ENCODE measurements at places on chromosomes 7 and 10.

- DNase-seq = no peak
These were observed 47.7 kb downstream of the KIAA1217 start for GRCh38 chr10:24256619-24257107.

DNA sequence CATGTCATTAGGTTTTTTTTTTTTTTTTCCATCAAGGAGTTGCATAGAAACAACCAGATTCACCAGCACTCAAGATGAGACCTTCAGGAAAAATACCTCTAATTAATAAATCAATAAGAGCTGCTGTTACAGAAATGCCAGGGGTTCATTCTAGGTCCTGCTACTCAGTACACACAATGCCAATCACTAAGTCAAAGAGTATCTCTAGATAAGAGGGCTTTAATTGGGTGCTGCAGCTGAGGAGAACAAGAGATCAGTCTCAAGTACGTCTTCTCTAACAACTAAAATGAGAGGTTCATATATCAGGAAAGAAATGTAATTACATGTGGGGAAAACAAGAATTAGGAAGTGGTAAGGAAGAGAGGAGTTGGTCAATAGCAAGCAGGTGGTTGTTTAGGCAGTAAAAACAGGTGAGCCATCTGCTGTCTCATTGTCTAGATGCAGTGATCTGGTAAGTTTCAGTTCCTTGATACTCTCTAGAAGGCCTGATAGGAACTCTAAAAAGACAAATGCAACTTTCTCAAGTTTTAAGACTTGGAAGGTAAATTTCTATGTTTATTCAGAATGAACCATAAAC is 272.9 kb upstream of the ZWINT start:
- peak; percentile 5 for DNase-seq

- no peak for DNase-seq
These were observed 57.6 kb downstream of the TSPAN15 start for GRCh38 chr10:69508738-69509340.

DNA sequence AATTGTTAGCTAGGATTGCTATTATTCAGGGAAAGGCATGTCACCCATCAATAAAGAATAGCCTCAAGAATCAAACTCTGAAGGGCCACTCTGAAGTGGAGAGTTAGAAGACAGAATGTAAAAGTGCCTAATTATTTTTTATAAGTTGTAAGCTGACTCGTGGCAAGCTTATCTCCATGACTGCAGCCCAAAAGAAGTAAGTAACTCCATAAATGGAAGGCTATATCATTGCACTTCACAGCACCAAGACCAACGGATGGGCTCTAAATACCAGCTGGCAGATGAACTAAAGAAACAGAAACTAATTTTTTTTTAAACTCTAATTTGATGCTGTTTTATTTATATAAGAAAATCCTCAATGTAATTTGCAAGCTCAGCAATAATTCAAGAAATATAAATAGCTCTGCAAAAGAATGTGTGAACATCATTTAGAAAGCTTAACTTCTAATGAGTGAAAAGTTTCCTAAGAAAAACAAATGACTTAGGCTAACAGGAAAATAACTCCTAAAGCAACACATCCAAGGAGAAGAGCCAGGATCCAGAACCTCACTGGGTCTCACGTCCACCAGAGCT is 165.5 kb downstream of the SNX13 start:
- DNase-seq = no peak

DNA sequence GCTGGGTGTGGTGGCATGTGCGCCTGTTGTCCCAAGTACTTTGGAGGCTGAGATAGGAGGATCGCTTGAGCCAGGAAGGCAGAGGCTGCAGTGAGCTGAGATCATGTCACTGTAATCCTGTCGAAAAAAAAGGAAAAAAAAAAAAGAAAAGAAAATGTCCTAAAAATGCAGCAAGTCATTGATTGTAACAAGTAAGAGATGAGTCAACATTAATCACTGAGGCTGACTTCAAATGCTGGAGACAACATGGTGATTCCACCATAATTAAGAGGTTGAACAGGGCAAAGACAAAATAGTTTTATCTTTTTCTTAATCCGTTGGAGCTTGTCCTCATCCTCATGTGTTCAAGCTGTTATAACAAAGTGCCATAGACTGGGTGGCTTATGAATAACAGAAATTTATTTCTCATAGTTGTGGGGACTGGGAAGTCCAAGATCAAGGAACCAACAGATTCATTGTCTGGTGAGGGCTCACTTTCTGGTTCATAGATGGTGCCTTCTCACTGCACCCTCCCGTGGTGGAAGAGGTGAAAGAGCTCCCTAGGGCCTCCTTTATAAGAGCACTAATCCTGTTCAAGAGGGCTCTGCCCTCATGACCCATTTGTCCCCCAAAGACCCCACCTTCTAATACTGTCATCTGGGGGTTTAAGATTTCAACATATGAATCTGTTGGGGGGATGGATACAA is 60.3 kb downstream of the TBXAS1 start:
- DNase-seq = no peak

DNA sequence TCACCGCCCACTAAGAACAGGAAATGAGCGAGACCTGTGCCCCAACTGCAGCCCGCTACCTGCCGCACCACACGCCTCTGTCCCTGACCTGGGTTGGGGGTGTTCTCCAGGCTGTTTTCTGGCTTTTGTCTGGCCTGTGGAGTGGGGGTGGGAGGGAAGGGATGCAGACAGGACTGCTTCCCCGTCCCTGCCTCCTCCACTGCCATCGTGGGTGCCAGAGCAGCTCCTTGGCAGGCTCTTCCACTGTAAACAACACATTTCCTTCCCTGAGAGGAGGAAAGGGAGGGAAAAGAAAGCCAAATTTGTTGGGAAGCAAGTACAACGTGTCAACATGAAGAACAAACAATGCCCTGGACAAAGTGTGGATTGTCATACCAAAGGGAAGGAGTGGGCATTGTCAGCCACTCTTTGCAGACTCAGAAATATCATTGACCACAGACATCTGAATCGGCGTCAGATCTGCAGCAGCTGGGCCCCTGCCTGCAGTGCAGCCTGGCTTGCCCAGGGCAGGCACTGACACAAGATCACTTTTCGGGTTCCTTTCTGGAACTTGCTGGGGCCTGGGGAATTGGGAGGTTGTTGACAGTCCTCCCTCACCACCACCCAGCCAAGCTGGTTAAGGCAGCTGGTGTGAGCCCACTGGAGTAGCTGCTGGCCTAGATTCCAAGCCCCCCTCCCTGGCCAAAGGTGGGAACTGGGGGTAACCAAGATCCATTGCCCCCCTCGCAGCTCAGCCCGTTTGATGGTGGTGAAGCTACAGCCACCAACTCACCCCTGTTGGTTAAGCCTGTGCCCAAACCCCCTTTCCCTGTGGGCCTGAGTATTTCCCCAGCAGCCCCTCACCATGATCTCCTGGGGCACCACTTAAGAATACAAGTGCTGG is 22.6 kb upstream of the TRIM8 start:
- DNase-seq = no peak

GRCh38 chr10:63375458-63375857 is 90.3 kb downstream of the JMJD1C start:
- DNase-seq = no peak

DNA sequence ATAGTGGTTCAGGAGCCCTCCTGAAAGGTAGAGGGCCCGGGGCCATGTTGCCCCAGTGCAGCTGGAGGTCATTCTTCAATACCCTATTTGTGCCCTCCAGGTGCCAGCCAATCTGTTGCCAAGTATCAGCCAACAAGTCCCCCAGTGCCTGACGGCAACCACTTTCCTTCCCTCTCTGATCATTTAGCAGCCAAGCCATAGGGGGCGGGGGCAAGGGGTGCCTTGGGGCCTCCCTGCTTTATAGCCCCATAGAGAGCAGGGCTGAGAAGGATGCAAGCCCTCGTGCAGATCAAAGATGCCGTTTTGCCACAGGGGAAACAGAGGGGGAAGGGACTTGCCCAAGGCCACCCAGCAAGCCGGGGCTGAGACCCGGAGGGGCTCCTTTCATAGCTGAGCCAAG is 149.0 kb upstream of the CHST15 start:
- no peak for DNase-seq

DNA sequence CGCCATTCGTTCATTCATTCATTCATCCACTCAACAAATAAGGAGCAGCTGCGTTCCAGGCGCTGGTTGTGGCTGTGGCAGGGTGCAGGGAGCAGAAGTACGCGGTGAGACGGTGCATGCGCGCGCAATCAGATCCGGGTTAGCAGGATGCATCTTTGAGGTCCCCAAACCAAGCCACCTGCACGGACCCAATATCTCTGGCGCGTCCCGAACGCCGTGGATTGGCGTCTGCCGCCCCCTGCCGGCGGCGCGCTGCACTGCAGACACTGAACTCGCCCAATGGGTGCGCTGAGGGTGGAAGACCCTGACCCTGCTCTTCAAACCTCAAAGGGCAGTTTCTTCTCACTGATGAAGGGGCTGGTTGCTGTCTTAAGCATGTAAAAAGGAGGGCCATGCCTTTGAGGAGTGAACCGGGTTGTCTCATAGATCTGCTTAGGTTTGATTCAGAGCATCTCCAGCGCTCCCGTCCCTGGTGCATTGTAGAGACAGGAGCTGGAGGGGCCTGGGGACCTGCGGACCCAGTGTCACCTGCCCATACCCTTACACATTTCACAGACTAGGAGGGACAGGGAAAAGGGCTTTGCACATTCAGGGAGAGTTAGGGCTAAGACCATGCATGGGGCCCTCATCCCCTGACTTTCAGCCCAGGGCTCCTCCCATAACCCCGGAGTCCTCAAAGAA is 102.5 kb downstream of the RAMP3 start:
- DNase-seq = peak; percentile 4

- DNase-seq = peak; percentile 62
These were observed 8.2 kb upstream of the EFCAB10 start for GRCh38 chr7:105589356-105590077.

GRCh38 chr7:110813986-110814385 is 276.9 kb upstream of the LRRN3 start:
- DNase-seq = no peak

- no peak for DNase-seq
These were observed 4.7 kb downstream of the GLI3 start for GRCh38 chr7:42232275-42232674.

- no peak for DNase-seq
These were observed 30.9 kb upstream of the ITGB8 start for GRCh38 chr7:20299647-20300312.

- no peak for DNase-seq
These were observed 50.1 kb upstream of the DRGX start for GRCh38 chr10:49446031-49446430.

DNA sequence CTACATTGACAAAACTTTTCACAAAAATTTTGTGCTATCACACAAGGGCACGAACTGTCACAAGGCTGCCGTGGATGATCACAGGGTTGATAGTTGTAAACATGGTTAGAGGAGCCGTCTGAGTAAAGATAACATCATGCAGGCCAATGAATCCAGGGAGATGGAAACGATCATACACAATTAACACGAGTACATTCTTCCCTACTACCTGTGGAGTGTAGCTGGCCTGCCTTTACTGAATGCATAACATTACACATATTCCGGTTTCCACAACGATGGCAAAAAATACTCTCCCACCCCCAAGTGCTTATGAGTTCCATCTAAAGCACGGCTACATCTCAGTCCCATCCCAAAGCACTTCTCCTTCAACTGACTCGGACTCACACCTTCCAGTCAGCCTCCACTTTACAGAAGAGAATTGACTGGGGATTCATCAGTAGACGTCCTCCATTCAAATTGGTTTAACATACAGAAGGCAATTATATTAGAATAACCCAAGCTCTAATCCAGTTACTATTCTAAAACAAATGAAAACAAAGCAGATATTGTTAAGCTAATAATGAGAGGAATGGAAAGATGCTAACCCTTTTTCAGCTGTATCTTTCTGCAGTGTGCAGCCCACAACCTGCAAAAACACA is 69.0 kb downstream of the EZH2 start:
- no peak for DNase-seq

- DNase-seq = no peak
These were observed 2.6 kb upstream of the SEC31B start for GRCh38 chr10:100522107-100522801.

DNA sequence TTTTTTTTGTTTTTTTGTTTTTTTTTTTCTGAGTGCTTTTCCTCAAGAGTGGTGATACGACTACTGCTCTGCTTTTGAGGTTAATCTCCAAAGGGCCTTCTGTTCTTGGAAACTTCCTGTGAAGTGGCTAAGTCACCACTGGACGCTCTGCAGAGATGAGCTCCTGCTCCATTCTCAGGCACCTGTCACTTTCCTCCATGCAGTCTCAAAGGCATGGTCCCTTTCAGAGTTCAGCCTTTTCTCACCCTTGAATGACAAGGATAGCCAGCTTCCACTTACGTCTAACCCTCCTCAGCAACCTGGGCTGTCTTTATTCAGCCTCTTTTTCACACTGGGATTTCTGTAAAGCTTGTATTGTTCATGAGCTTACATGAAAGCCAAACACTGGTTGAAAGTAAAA is 65.8 kb downstream of the BMPER start:
- DNase-seq = no peak

- DNase-seq = no peak
These were observed 1.6 kb downstream of the FAM53B start for GRCh38 chr10:124742413-124743190.

DNA sequence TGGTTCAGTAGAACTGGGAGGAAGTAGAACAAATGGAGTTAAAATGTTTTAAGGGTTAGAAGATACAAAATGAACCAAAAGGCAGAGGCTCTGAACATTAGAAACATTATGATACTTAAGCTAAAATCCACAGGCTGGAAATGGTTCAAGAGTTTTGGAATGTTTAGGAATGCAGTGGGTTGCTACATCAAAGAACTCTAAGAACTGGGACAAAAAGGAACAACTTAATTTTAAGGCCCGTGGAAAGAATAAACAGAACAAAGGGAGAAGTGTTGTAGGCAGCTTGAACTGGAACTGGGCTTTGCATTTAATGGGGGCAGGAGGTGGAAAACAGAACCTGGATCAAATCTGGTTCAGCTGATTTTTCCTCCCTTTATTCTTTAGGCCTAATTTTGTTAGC is 3.5 kb upstream of the C7orf25 start:
- no peak for DNase-seq

- no peak for DNase-seq
These were observed 100.1 kb downstream of the DNAJB6 start for GRCh38 chr7:157436763-157437480.

- DNase-seq = no peak
These were observed 375.9 kb downstream of the DNAJB6 start for GRCh38 chr7:157712666-157713235.

DNA sequence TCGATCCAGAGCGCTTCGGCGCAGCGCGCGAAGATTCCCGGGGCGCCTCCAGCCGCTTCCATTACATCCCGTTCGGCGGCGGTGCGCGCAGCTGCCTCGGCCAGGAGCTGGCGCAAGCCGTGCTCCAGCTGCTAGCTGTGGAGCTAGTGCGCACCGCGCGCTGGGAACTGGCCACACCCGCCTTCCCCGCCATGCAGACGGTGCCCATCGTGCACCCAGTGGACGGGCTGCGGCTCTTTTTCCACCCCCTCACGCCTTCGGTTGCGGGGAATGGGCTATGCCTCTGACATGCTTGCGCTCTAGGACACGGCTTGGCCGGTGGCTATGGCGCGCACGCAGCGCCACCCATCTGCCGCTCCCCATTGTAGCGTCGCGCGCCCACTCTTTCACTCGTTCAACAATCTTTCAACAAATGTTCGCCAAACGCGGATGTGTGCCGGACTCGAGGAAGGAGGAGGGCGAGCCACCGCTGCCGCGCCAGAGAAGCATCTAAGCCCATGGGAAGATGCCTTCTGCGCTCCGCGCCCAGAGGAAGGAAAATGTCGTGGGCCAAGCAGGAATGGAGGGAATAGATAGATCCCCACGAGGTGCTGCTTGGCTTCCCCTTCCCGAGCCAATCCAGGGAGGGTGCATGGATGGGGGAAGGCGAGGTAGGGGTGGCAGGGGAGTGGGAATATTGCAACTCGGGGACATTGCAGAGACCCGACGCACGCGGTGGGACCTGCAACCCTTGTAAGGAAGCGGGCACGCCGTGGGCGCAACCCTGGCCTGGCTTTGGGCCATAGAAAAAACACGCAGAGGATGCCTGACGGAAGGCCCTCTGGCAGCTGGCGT is 5.1 kb upstream of the CYP26A1 start:
- DNase-seq = no peak

GRCh38 chr10:67936416-67936815 is 52.0 kb downstream of the SIRT1 start:
- DNase-seq = no peak

All from NCI-H187 (cell line).